ENCODE measurements at places on chromosomes 6 and 20.

GRCh38 chr20:56626367-56627121, 2.6 kb upstream of the TFAP2C start:
- DNase-seq = no peak

- DNase-seq = no peak
These were observed 49.1 kb upstream of the TMEM30A start for GRCh38 chr6:75333676-75334200.

DNA sequence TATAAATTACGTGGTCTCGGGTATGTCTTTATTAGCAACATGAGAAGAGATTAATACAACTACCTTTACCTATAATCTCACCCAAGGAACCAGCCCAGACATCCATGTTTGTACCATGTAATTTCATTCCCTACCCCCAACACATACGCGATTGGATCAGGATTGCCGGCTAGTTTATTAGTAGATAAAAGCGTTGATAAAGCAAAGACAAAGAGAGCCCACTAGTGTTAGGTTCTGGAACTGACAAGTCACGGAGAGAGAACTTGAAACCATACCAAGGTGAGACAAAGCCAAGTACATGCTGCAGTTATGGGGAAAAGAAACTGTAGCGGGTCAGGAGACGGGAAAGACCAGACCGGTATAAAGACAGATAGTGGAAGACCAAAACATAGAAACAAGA, 37.4 kb upstream of the FAM135A start:
- no peak for DNase-seq

- DNase-seq = no peak
These were observed 7.4 kb downstream of the FRMD1 start for GRCh38 chr6:168071620-168072019.

DNA sequence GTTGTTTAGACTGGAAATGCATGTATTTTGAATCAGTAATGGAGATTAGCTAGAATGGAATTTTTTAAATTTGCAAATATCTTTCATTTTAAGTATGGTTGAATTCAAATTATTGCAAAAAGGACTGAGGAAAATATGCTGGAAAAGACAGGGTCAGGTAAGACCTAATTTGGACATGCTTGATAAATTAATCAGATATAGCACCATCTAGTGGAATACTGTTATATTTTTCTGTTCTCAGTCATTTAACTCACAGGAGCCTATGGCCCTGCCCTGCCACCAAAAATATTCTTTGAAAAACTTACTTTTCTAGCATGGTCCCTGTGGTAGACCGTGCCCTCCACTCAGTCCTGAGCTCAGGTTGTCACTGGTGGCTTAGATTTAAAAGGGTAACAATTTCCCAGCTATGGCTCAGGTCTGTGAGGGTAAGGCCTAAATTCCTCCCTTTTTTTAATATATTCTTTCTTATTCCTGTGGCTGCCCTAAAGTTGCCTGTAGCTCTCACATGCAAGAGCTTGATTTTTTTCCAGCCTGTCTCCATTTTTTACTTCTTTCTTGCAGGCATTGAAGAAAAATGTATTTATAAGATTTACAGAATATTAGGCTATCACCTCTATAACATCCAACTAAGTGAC, 25.3 kb upstream of the KIAA1586 start:
- peak; percentile 28 for DNase-seq

DNA sequence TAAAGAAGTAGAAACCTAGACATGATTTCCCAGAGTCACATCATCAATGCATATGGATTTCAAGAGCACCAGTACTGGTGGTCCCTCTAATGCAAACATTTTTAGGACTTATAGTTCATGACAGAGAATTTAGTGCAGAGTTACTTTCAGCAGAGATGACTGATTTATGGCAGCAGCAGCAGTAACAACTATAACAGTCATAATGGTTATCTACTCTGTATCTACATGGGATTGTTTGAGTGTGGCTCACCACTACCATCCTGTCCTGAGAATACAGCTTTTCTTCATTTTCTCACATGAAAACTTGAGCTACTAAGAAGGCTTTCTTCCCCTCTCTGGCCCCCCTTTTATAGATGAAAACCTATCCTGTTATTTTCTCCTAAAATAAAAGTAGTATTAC, 128.5 kb upstream of the ENPP5 start:
- no peak for DNase-seq

DNA sequence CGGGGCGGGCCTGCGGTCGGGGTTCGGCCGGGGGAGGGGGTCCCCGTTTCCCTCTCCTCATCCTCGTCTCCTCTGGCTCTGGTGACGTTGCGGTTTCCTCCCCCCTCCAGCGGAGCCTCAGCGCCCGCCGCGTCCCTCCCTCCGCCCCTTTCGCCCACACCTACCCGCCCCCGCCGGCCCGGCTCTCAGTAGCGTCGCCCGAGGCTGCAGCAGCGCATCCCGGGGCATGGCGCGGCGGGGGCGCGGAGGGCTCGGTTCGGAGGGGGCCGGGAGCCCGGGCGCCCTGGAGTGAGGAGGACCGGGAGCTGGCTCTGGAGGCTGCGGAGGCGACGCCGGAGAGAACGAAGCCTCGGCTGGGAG, at the start of gene DSE:
DSE (plus strand) TSS at position 188 of the 360 bp plus-strand sequence. CDS start 28,304 bp downstream, outside the sequence.
- DNase-seq = peak; percentile 63

- DNase-seq = no peak
These were observed 3.3 kb downstream of the KCNQ2 start for GRCh38 chr20:63469019-63469712.

GRCh38 chr6:19892260-19892659, 55.1 kb downstream of the ID4 start:
- DNase-seq = no peak

- DNase-seq = no peak
These were observed 127.0 kb downstream of the UST start for GRCh38 chr6:148873868-148874267.

- DNase-seq = no peak
These were observed 168.4 kb upstream of the CDYL start for GRCh38 chr6:4607793-4608192.

DNA sequence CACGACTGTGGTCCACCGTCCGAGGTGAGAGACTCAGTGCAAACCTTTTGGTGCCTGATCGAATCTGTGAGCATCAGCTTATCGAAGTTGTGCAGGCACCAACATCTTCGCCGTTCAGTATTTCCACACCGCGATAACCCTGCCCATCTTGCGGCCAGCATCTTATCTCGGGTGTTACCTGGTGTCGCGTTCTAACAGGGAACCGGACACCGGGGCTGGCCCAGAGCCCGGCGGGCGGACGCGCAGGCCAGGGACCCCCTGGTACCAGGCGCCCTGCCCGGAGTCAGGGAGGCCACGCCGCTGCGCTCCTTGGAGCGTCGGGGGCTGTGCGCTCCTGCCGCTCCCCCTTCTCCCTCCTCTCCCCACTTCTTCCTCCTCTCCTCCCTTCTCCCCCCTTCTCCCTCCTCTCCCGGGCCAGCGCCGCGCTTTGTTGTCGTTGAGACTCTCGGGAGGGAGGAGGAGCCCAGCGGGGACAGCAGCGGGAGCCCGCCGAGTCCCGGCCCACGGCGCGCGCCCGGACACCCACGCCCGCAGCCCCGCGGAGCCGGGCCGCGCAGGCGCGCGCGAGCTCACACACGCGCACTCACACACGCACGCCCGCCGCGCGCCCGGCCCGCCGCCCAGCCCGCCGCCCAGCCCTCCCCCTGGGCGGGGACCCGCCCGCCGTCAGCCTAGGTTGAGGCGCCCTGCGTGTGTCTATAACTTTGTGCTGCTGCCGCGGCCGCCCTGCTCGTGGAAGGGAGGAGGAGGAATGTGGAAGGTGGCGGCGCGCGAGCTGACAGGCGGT, 1.4 kb upstream of the FOXO3 start:
- DNase-seq = peak; percentile 89

DNA sequence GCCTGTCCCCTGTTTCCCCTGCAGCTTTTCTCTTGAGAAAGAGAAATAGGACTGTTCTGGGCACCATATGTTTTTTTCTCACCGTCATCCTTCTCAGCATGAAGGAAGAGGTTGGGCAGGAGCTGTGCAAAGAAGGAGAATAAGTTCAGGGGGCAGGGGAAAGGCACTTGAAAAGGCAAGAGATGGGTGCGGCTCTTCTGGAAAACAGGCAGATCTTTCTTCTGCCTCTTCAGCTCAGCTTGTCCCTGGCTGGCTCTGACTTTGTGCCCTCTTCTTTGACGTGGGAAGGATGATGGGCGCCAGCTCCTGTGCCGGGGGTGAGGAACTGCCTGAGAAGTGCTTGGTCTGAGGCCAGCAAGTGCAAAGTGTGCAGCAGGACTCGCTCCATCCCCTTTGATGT, 206.5 kb downstream of the DOK5 start:
- DNase-seq = no peak

DNA sequence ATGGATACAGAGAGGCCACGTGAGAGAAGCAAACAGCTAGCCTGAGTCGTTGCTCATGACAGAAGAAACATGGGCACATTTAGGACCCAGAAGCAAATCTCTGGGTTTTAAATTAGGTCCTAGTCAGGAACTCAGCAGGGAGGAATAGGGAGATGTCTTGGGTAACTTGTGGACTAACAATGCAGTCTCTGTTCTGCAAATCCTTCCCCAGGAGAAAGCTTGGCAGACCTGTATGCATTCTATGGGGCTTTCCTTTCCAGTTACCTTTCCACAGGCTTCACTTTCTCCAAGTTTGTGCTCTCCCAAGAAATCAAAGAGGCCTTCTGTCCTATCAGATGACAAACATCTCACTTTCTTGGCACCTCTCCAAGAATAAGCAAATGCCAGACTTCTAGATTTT, 47.2 kb upstream of the PLCB4 start:
- DNase-seq = no peak

GRCh38 chr6:9862603-9863167, 552.2 kb downstream of the TFAP2A start:
- DNase-seq = no peak

- no peak for DNase-seq
These were observed 45.6 kb downstream of the THBS2 start for GRCh38 chr6:169208011-169208410.

GRCh38 chr20:56690531-56691175, 61.5 kb downstream of the TFAP2C start:
- DNase-seq = no peak

DNA sequence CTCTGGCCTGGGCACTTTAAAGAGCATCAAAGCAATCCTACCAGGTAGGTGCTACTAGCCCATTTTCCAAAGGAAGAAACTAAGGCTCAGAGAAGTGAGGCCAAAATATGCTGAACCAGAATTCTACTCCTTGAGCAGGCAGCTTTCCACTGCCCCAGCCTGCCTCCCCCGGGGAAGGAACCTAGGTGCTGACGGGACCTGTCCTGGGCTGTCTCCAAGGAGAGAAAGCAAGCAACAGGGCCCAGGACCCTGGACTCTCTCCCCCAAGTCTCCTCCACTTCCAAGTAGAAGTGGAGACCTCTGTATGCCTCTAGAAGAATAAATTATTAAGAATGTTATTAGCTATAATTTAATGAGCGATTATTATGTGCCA, 159.5 kb downstream of the MRPL14 start:
- no peak for DNase-seq

DNA sequence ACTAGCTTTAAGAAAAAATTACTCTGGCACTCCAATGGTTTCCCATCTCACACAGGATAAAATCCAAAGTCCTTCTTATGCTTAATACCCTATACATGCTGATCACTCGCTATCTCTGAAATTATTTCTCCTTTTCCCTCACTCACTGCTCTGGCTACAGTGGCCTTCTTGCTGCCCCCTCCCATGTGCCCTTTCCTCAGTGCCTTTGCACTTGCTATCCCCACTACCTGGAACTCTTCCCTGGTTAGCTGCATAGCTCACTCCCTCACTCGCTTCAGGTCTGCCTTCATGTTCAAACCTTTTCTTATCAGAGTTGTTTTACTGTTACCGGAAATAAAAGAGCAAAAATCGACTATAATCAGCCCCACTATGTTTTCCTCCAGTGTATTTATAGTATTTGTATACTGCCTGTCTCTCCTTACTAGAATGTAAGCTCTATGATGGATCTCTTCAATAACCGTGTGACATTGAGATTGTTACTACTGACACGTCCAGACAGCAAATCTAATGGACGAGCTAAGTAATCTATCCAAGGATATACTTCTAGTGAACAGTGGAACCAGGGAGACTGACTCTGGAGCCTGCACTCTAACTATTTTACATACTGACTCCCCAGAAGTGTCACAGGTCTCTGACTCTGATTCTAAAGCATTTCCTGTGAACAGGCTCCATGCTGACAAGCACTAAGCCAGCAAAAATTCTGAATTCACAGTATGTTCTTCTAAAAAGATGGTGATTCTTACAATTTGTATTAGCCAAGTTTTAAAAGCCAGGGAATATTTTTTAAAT, 25.1 kb downstream of the FKBP5 start:
- no peak for DNase-seq

- no peak for DNase-seq
These were observed 5.8 kb downstream of the HMGN4 start for GRCh38 chr6:26543953-26544352.

GRCh38 chr20:47849006-47849405, 63.7 kb upstream of the SULF2 start:
- no peak for DNase-seq

DNA sequence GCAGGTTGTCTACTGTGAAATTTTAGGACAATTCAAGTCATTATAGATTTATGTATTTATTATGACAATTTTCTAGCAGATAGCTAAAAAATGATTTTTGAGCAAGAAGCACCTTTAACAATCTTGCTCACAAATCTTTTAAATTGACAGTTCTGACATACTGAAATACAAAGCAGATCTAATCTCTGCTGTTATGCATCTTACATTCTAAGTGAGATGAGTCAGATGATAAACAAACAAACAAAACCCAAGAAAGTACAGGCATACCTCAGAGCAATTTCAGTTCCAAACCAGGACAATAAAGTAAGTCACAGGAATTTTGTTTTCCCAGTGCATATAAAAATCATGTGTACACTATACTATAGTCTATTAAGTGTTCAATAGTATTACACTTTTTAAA, 430.7 kb upstream of the PTCHD4 start:
- DNase-seq = no peak

DNA sequence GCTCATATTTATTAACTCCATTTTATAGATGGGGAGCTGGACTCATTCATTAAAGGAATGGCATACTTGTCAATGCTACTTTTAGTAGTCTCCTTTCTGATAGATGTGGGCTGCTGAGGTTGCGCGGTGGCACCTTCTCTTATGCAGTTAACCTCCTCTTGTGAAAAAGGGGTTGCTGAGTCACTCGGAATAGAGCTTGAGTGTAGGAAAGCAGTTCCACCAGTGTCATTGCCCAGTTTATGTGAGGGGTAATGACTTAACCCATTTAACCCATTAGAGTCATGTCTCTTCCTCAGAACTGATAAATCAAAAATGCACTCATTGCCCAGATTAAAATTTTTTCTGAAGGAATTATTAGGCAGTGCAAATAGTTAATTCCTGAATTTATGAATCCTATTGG, 6.3 kb downstream of the MAPK14 start:
- no peak for DNase-seq

- no peak for DNase-seq
These were observed 154.2 kb downstream of the DLL1 start for GRCh38 chr6:170136541-170137175.

DNA sequence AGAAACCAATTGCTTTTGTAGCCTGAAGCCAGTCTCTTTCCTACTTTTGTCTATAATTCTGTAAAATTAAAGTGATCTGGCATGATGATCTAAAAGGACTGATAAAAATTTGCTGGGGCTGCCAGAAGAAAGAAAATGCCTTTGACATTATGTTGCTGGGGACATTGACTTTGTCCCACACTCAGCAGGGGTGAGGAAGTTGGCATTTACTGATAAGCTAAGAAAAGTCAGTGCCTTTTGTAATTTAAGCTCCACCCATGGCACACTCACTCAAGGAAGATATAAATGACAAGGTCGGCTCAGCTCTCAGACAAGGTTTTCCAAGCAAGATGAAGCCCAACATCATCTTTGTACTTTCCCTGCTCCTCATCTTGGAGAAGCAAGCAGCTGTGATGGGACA, at the start of gene SEMG1:
SEMG1 (plus strand) TSS at position 309 of the 400 bp plus-strand sequence; CDS start at position 330, 21 bp downstream.
- DNase-seq = no peak

GRCh38 chr20:17916433-17916891, 52.1 kb downstream of the SNX5 start:
- DNase-seq = no peak

Measured in dermis microvascular lymphatic vessel endothelial cell (primary cell).